Epithelial cell of umbilical artery (primary cell): ENCODE measurements at places on chromosomes 12 and 14. TPM values are rescaled to one million over a fixed set of nuclear protein-coding genes. Genes with fewer than 3 reads are reported as not detected.

The SLC5A8 gene
- total RNA-seq, result not detected in 2 replicates

The LIN7A gene
- 1.8 and 3.6 TPM in 2 replicates for total RNA-seq

The HCAR1 gene
- total RNA-seq, result not detected in 2 replicates

The DPF3 gene
- 2.3 and 3.3 TPM in 2 replicates for total RNA-seq

The TEX52 gene
- total RNA-seq, result not detected in 2 replicates

The ISCU gene
- 95.5 and 117 TPM in 2 replicates for total RNA-seq

The PKP2 gene
- 5.5 and 16.0 TPM in 2 replicates for total RNA-seq

The ACSS3 gene
- 0.30 and 0.32 TPM in 2 replicates for total RNA-seq

The ALX1 gene
- not detected in 2 replicates for total RNA-seq

The SCNN1A gene
- total RNA-seq, result under 0.01 TPM in 1 of 2 replicates, not detected in the other

The CLEC7A gene
- total RNA-seq, result 0.46 TPM in 1 of 2 replicates, not detected in the other

The AQP5 gene
- 0.32 and 3.2 TPM in 2 replicates for total RNA-seq

The P2RX7 gene
- total RNA-seq, result 0.65 and 1.7 TPM in 2 replicates

The SERPINA10 gene
- total RNA-seq, result not detected in 2 replicates

The RNF212B gene
- total RNA-seq, result not detected in 2 replicates

The RILPL2 gene
- 5.8 and 7.1 TPM in 2 replicates for total RNA-seq

The SERPINA1 gene
- not detected in 2 replicates for total RNA-seq

The LRFN5 gene
- 0.30 TPM in 1 of 2 replicates, not detected in the other for total RNA-seq

The TPH2 gene
- total RNA-seq, result under 0.01 TPM in 1 of 2 replicates, not detected in the other

The ACYP1 gene
- 13.3 and 17.5 TPM in 2 replicates for total RNA-seq

The AGAP2 gene
- total RNA-seq, result under 0.01 and 0.15 TPM in 2 replicates

The SDR9C7 gene
- not detected in 2 replicates for total RNA-seq

The P2RX2 gene
- total RNA-seq, result not detected in 2 replicates

The SLC10A1 gene
- not detected in 2 replicates for total RNA-seq

The ART4 gene
- 16.9 and 29.5 TPM in 2 replicates for total RNA-seq

The IFNG-AS1 gene
- not detected in 2 replicates for total RNA-seq

The ST8SIA1 gene
- total RNA-seq, result under 0.01 TPM in 1 of 2 replicates, not detected in the other

The GMFB gene
- total RNA-seq, result 56.5 and 70.5 TPM in 2 replicates

The GPRC5A gene
- total RNA-seq, result 4.2 and 14.3 TPM in 2 replicates

The YLPM1 gene
- total RNA-seq, result 19.2 and 24.2 TPM in 2 replicates

The ETFRF1 gene
- total RNA-seq, result 20.5 and 26.4 TPM in 2 replicates

The KRT72 gene
- total RNA-seq, result not detected in 2 replicates

The CLEC9A gene
- not detected in 2 replicates for total RNA-seq

The PRPH gene
- not detected in 2 replicates for total RNA-seq

The ACVRL1 gene
- 1,152 and 1,206 TPM in 2 replicates for total RNA-seq

The INSM2 gene
- not detected in 2 replicates for total RNA-seq

The DPY19L2 gene
- total RNA-seq, result 1.9 and 6.7 TPM in 2 replicates

The GRIP1 gene
- total RNA-seq, result 0.15 and 0.32 TPM in 2 replicates

The TUNAR gene
- total RNA-seq, result not detected in 2 replicates

The FGF23 gene
- total RNA-seq, result not detected in 2 replicates

The APOF gene
- total RNA-seq, result not detected in 2 replicates

The AQP2 gene
- total RNA-seq, result not detected in 2 replicates

The LRRC9 gene
- not detected in 2 replicates for total RNA-seq

The TM7SF3 gene
- 88.0 and 109 TPM in 2 replicates for total RNA-seq

The BEGAIN gene
- 0.32 and 0.91 TPM in 2 replicates for total RNA-seq

The GPRC5D gene
- total RNA-seq, result not detected in 2 replicates

The ADCY4 gene
- 20.1 and 36.6 TPM in 2 replicates for total RNA-seq
